ENCODE measurements at places on chromosomes 4 and X. TPM values are rescaled to one million over a fixed set of nuclear protein-coding genes. Genes with fewer than 3 reads are reported as not detected.

DNA sequence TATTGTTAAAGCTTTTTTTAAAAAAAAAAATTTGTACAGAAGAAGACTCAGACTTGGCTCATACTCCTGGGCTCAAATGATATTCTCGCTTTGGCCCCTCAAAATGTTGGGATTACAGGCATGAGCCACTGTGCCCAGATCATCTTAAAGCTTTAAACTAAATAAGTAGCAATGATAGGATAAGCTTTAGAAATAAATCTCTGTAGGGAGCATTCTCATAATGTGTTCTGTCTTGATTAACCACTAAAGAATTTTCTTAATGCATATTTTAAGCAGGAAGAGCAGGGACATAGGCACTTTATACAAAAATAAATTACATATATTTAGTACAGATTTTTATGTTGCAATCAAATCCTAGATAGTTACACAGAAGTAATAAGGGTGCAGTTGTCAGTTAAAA lies 667.2 kb downstream of the GRID2 start:
- peaks cover 22% of the 10 kb centered on the region for H3K4me1 ChIP-seq
- H3K4me3 ChIP-seq, result no peak overlapping the region
- no peak for DNase-seq

GRCh38 chr4:20326460-20326859 lies 74.8 kb downstream of the SLIT2 start:
- no peak overlapping the region for H3K4me3 ChIP-seq
- DNase-seq, result no peak
- H3K27ac ChIP-seq, result no peak overlapping the region

DNA sequence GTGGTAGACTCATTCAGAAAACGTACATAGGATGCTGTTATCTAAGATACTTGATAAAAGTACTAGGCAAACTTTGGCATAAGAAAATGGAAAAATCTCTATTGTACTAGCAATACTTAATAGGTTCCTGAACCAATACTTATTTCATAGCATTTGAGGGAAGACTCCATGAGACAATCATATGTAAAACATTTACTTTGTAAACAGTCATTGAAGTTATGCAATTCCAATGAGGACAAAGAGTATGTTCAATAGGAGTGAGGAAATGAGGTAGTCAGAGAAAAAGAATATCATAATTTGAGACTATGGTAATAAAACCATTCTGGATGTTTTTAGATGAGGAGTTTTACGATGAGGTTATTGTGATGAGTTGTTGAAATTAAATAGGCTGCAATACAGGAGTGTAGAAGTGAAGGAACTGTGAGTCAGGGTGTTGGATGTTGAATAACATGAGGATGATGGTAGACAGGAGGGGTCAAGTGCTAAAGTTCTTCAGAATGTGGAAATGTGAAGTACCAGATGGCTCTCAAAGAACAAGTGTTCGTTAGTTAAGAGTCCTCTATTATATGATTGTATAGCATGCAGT lies 397.9 kb downstream of the PPP3CA start:
- DNase-seq, result no peak
- H3K27ac ChIP-seq, result no peak overlapping the region
- H3K4me1 ChIP-seq, result no peaks in the 10 kb centered on the region
- no peaks in the 10 kb centered on the region for H3K36me3 ChIP-seq

GRCh38 chr4:188061083-188061482 lies 48.3 kb downstream of the TRIML2 start:
- no peaks in the 10 kb centered on the region for H3K36me3 ChIP-seq
- H3K4me1 ChIP-seq, result no peaks in the 10 kb centered on the region
- H3K27ac ChIP-seq, result no peak overlapping the region
- no peaks in the 10 kb centered on the region for H3K27me3 ChIP-seq
- no peak overlapping the region for H3K4me3 ChIP-seq

- no peaks in the 10 kb centered on the region for H3K4me1 ChIP-seq
- no peak for DNase-seq
- H3K4me3 ChIP-seq, result no peak overlapping the region
- no peaks in the 10 kb centered on the region for H3K36me3 ChIP-seq
- H3K27me3 ChIP-seq, result no peaks in the 10 kb centered on the region
Measured at GRCh38 chr4:92189146-92189545, 114.6 kb upstream of the GRID2 start.

DNA sequence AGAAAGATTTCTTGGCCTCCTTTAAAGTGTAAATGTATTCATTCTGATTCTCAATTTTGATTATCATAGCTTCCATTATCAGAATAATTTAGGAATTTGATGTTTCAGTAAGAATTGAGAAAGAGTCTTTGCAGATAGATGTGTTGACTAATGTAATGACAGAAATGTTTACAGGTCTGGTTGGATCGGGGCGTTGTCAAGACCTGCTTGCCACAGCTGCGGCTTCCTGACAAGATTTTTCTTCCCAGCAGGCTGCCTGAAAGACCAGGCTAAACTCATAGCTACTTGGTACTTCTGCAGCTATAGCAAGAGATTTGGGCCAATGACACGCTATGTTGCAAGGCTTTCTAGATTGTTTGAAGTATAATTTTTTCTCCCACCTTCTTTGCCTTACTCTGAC lies 91.5 kb upstream of the ANKRD50 start:
- no peaks in the 10 kb centered on the region for H3K27me3 ChIP-seq
- H3K4me3 ChIP-seq, result no peak overlapping the region
- no peaks in the 10 kb centered on the region for H3K36me3 ChIP-seq

GRCh38 chr4:55887594-55887993 lies 34.1 kb downstream of the EXOC1 start:
- no peaks in the 10 kb centered on the region for H3K4me1 ChIP-seq
- H3K36me3 ChIP-seq, result peaks cover 22% of the 10 kb centered on the region
- DNase-seq, result no peak
- no peak overlapping the region for H3K27ac ChIP-seq

DNA sequence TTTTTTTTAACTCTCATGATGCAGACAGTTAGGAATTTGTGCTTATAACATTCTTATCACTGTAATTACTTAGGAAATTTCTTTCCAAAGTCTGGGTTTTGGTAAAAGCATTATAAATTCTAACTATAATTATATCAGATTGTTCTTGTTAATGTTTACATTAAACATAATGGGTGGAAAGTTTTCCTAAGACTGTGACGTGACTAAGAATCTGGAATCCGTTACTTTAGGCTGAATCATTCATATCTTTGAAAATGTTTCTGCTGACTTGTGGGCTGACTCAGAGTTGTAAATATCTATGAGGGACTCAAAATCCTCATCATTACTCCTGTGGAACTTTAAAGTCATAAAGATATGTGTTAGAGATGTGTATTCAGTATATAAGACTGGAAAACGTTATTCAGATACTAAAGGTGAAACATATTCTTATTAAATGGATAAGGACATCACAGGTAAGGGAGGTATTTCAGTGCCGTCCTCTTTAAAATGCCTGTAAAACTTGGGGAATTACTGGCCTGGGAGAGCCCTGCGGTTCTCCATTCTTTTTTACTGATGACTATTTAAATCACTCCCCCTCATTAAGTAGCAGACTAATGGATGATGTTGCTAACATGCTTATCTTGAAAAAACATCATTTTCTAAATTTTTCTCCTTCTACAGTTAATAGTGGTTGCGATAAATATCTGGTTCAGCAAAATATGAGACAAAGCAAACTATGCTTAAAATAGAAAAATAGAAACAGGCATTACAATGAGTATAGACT lies 159.0 kb downstream of the DCLK2 start:
- H3K27me3 ChIP-seq, result no peaks in the 10 kb centered on the region
- no peaks in the 10 kb centered on the region for H3K36me3 ChIP-seq
- peak overlapping the region; percentile 99 for H3K27ac ChIP-seq

Gene CPE
- 15.2 TPM for total RNA-seq

Gene EVC
- total RNA-seq, result 10.0 TPM

Gene CFAP47
- total RNA-seq, result not detected

Gene PTPN13
- total RNA-seq, result 16.0 TPM

Gene KLHL34
- total RNA-seq, result not detected

Gene RASSF6
- not detected for total RNA-seq
